ENCODE measurements at places on chromosomes 6 and 20.

GRCh38 chr6:87763901-87764300 lies 61.9 kb upstream of the AKIRIN2 start:
- DNase-seq, result no peak

GRCh38 chr6:106732376-106732940 lies 103.1 kb downstream of the QRSL1 start:
- DNase-seq, result no peak

DNA sequence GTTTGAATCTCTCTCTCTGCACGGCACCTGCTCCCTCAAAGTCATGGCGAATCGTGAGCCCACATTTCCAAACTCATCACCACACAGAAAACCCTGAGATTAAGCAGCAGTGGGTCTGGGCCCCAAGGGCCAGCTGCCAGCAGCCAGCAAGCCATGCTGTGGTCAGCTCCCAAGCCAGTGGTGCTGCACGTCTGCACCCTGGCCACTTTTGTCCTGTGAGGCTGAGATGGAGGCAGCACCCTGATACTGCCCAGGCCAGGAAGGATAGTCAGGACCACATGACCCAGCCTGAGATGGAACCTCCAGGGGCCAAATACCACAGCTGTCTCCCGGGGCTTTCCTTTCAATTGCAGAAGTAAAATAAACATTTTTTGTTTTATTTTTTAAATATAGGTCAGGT lies 93.9 kb downstream of the PRND start:
- no peak for DNase-seq

DNA sequence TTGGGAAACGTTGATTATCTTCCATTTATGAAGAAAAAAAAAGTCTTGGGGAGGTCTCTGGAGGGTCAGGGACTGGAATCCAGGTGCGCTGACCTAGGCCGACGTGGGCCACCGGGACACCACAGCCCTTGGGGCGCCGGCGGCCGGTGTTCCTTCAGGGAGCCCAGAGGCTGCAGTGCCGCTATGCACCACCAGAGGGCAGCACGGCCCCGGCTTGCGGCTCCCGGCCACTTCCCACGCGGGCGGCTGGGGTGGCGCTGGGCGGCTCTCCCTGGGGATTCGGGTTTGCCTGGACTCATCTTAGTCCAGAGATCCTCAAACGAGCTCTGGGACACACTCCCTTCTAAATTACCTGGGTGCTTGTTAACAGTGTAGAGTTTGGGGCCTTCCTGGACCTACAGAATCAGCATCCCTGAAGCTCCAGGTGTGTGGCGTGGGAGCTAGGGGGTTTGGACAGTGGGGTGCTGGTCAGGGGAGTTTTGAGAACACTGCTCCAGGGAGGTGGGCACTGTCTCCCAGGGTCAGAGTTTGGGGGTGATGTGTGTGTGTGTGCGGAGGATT lies 23.0 kb upstream of the GTSF1L start:
- DNase-seq, result peak; percentile 76

- DNase-seq, result peak; percentile 89
Measured at GRCh38 chr20:35454881-35455609, at the start of gene CEP250. TSS of gene CEP250 (plus strand) at chr20:35455598. CDS start at chr20:35462368, 6,770 bp downstream.

DNA sequence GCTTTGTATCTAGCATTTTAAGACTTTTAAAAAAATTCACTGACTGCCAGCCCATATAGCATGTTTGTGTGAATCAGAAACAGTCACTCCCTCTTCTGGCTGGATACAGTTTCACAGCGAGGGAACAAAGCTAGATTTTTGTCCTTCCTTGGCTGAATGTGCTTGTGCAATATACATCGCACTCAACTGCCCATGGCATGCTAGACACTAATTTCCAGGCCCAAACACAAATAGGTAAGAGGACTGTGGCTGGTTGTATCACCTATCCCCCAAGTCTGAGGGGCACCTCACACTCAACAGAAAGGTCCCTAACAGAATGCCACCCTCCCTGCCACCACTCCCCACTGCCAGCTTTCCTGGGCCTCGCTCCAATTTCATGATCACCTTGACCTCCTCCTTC lies 16.2 kb upstream of the BLCAP start:
- DNase-seq, result no peak

- no peak for DNase-seq
Measured at GRCh38 chr6:18371656-18372055, 15.5 kb upstream of the RNF144B start.

DNA sequence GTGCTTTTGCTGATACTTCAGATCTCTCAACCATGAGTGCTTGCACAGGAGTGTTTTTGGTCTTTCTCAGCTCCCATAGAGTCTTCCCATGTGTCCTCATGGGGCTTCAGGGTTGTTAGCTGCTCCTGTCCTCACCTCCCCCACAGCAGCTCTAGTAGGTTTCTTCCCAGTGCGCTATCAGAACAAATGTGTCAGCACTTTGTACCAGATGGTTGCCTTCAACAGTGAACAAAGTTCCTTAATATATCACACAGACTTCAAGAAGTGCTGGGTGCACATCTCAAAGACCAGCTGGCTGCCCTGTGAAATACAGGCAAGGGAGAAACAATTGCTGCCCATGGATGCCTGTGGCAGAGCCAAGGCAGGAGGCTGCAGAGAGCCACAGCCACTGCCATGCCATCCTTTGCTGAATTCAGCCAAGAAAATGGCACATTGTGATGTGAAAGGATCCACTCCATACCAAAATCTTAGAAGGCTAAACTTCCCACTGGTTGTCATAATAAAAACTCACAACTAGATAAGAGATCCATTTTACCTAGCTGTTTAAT lies 471.3 kb downstream of the C6orf118 start:
- DNase-seq, result no peak

- no peak for DNase-seq
Measured at GRCh38 chr20:53901064-53901463, 169.3 kb downstream of the BCAS1 start.

DNA sequence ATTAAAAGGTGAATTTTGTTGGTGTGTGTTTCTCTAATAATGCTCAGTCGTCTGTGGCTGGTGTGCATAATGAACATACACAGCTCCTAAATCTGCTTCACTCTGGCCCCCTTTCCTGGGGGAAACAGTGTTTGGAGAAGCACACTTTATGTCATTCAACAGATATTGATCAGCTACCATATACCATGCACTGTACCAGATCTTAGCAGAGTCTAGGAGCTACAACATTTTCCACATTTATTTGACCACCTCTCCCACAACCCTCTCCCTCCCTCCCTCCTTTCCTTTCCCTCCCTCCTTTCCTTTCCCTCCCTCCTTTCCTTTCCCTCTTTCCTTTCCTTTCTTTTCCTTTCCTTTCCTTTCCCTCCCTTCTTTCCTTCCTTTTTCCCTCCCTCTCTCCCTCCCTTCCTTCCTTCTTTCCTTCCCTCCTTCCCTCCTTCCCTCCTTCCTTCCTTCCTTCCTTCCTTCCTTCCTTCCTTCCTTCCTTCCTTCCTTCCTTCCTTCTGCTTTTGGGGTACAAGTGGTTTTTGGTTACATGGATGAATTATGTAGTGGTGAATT lies 85.7 kb downstream of the PLCB4 start:
- DNase-seq, result no peak

GRCh38 chr20:20482453-20482852 lies 114.5 kb downstream of the INSM1 start:
- no peak for DNase-seq

- DNase-seq, result no peak
Measured at GRCh38 chr20:49904440-49905214, 10.7 kb downstream of the SPATA2 start.

GRCh38 chr6:33151050-33151449 lies 41.2 kb downstream of the COL11A2 start:
- DNase-seq, result no peak

DNA sequence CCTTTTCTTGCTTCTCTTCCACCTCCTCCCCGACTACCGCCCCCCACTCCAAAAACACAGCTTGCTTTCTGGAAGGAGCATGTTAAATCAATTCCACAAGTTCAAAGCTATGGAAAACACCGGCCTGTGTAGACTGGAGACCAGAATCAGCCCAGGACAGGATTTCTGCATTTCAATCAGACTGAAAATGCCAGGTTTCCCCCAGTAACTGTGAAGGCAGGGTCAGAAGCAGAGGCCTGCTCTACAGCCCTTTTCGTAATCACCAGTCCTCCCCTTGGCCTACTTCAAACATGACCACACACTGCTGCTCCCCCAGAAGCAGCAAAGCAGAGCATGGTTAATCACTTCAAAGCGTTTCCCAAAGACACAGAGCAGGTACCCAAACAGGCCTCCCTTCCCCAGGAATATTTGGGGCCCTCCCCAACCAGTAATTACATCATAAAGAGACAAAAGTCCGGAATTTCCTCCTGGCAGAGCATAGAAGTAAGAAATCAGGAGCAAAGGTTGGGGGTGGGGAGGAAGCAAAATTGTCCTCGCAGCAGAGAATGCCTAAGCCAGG lies 38.4 kb downstream of the ZMYND8 start:
- no peak for DNase-seq

- DNase-seq, result no peak
Measured at GRCh38 chr6:37459981-37460800, 27.2 kb downstream of the CMTR1 start.

DNA sequence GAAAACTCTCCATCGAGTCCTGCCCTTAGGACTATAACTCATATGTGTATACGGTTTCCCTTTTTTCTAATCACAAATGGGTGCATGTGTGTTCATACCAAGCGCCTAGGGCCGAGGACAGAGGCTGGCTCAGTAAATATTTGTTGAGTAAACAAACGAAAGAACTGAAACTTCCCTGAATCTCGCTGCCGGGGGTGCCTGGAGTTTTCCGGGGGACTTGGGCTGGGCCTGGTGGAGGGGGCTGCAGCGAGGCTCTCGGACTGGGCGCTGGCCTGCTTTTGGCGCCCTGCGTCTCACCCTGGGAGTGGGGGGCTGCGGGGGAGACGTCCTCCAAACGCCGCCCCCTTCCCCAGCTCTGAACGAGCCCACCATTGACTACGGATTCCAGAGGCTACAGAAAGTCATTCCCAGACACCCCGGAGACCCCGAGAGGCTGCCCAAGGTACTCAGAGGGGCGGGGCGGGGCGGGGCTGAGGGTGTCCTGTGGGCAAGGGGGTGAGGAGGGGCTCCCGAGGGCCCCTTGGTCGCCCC lies 49.0 kb downstream of the CPXM1 start:
- DNase-seq, result no peak

GRCh38 chr20:58894652-58895447 lies 42.3 kb downstream of the GNAS start:
- DNase-seq, result no peak

DNA sequence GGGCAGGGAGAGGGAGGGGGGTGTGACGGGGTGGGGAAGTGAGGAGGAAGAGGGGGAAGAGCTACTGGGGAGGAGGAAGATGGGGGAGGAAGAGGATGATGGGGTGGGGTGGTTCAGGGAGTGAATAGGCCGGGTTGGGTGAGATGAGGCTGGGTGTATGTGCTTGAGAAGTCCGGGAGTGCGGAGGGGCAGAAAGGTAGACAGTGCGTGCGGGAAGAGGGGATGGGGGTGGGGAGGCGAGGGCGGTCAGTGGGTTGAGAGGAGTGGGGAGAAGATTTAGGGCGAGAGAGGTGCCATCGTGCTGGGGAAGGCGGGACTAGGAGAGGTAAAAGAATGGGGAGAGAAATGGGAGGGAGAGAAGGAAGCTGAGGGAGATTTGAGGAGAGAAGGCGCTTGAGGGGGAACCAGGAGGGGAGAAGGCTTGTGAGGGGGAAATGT lies 30.9 kb upstream of the NOTCH4 start:
- DNase-seq, result no peak

GRCh38 chr6:53984581-53984980 lies 126.7 kb upstream of the MLIP start:
- no peak for DNase-seq

DNA sequence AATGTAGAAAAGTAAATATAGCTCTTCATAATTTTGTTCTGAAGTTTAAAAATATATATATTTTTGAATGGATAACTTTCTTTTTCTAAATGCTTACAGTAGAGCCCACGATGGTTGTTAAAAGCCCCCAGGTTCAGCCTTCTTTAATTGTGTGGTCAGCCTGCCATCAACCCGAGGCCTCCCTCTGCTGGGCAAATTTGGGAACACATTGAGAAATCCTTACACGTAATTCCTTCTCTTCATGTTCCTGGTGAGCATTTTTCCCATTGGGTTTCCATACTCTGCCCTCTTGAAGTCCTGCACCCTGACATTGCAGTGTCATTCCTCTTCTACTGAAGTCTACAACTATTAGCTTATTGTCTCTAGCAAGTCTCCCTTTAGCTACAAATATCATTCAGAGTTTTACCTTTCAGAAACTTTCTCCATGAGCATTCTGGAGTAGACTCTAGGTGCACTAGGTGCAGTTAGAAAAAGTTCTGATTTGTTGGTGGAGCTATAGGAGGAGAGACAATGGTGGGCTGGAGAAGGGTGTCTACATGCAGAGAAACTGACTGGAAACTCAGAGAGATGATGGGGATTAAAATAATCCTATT lies 40.6 kb downstream of the TRIM38 start:
- peak; percentile 13 for DNase-seq

DNA sequence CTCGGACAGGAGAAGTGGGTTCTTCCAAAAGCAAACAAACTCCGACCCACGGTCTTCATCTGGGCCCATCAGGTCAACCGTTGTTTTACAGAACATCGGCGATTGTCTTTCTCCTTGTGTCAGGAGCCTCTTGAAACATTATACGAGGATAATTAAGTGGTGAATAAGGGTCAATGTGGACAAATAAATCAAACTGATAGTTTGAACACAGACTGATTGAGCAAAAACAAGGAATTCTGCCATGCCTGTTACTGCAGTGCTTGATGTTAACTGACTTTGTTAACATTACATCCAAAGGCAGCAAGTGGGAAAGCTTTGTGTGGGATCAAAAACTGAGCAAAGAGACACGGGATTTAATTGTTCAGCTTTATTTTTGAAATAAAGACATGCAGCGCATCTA lies 101.1 kb upstream of the IFNGR1 start:
- no peak for DNase-seq

- no peak for DNase-seq
Measured at GRCh38 chr6:108793516-108794251, 54.5 kb upstream of the ARMC2 start.

GRCh38 chr20:56572172-56572571 lies 39.1 kb downstream of the FAM209B start:
- no peak for DNase-seq

DNA sequence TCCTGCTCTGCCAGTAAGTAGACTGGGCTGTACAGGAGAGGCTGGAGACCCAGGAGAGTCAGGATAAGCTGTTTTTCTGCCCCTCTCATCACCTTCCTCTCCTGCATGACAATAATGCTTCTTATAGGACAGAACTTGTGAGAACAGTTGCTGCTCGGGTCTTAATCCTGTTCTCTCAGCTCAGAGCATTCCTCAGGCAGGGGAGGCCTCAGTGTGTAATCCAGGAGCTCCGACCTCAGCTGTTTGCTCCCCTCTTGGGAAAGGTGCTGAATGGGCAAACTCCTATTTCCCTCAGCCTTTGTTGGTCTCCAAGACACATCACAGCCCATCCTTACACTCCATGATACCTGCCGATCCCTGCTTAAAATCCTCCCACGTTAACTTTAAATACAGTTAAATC lies 134.9 kb upstream of the LRFN2 start:
- no peak for DNase-seq

Measured in activated CD4-positive, CD25-positive, alpha-beta regulatory T cell treated with anti-CD3 and anti-CD28 coated beads, Interleukin-2, amount 50 U/mL, for 16 hours (primary cell).